KG1 (cell line): ENCODE measurements at places on chromosomes 4 and X.
A peak's percentile ranks its signal among the peaks of the same experiment; 100 is the strongest.

DNA sequence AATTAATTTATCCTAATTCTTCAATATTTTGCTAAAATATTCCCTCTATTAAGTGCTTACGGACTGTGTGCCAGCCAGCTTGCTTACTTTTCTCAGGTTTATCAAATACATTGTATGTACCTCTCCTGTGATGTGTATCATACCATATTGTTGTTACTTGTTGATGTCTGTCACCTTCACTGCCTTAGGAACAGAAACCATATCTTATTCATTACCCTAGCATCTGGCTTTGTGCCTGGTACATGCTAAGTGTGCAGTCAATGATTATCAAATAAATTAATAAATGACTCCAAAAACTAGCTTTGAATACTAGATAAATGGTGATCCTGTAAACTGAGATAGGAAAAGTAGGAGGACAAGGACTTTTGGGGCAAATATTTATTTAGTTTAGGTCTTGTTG is 6.9 kb downstream of the CLCN3 start:
- DNase-seq, result no peak

GRCh38 chr4:147786031-147786430 is 54.1 kb downstream of the ARHGAP10 start:
- DNase-seq, result no peak

DNA sequence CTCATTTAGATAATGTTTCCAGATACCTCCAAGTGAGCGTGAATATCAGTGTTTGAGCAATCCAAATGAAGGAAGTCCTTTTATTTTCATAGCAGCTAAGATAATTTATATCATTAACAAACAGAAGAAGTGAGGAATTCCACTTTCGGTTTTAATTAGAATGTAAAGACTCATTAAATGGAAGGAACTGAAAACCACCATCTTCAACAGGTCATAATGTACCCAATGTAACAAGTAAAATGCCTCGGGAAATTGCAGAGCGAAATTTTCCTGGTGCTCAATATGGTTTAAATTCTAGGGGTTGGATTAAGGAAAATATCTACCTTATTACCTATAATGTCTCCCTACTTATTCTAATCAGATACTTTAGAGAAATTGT is 33.9 kb upstream of the SLC9A7 start:
- no peak for DNase-seq

DNA sequence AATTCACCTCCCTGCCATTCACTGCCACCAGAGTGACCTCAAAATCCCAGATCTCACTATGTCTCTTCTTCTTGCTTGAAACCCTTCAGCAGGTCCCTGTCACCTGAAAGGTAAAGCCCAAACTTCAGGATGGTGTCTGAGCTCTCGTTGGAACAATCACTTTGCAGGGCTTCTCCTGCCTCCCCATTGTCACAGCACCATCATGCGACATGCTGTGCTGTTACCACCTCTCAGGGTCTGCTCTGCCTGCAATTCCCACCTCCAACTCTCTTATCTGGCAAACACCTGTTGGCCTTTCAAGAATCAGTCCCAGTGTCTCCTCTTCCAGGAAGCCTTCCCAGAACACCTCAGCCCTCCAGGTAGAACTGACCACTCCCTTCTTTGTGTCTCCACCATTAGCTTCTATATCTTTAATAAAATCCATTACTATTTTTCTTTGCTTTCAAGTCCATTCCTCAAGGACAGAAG is 46.2 kb downstream of the SEL1L3 start:
- no peak for DNase-seq

GRCh38 chr4:180539284-180539683 is 1703.9 kb upstream of the TENM3 start:
- DNase-seq, result no peak

DNA sequence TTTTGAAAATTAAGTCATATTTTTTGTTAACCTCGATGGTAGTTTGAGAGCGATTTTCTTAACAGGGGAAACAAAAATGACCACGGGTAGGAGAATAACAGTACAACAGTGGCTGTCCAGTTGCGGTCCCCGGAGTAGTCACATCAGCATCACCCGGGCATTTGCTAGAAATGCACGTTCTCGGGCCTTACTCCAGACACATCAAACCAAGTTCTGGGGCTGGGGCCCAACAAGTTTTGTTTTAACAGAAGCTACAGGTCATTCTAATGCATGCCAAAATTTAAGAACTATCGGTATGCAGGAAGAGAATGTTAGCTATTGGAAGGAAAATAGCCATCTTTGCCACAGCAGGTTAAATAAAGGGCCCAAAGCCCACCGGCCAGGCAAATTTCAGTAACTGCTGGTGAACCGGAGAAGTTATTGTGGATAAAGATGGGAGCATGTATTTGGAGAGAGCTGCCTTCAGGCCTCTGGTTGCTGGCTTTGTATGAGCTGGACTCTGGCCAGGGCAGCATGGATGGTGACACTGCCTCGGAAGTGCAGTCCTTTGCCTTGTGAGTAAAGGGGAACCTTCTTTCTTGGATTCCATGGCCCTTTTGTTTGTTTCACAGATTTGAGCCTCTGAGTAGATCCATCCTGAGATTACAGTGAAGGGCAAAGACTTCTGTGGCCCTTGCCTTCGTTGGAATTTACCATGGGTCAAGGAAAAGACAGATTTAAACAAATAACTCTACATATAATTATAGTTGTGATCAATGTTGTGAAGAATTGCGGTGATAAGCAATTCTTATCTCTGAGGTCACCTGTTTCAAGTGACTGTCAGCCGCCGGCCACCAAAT is 62.1 kb downstream of the TBC1D14 start:
- DNase-seq, result no peak

DNA sequence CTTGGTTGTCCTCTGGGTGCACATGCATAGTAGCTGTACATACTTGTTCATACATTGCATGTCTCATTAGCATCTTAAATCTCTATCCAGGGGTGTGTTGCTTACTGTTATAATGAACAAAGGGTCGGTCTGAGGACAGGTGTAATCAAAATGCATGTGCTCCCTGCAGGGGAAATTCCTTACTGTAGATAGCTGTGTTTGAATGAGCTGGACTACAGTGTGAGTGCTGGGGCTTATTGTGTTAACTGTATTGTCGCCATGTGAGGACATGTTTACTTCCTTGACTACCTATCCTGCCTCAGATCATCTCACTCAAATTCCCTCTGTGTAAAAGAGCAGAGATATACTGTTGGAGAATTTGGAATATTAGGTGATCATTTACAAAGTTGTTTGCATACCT is 98.7 kb downstream of the KLHL34 start:
- DNase-seq, result no peak

- no peak for DNase-seq
Measured at GRCh38 chr4:154082760-154083535, 294.1 kb upstream of the SFRP2 start.

DNA sequence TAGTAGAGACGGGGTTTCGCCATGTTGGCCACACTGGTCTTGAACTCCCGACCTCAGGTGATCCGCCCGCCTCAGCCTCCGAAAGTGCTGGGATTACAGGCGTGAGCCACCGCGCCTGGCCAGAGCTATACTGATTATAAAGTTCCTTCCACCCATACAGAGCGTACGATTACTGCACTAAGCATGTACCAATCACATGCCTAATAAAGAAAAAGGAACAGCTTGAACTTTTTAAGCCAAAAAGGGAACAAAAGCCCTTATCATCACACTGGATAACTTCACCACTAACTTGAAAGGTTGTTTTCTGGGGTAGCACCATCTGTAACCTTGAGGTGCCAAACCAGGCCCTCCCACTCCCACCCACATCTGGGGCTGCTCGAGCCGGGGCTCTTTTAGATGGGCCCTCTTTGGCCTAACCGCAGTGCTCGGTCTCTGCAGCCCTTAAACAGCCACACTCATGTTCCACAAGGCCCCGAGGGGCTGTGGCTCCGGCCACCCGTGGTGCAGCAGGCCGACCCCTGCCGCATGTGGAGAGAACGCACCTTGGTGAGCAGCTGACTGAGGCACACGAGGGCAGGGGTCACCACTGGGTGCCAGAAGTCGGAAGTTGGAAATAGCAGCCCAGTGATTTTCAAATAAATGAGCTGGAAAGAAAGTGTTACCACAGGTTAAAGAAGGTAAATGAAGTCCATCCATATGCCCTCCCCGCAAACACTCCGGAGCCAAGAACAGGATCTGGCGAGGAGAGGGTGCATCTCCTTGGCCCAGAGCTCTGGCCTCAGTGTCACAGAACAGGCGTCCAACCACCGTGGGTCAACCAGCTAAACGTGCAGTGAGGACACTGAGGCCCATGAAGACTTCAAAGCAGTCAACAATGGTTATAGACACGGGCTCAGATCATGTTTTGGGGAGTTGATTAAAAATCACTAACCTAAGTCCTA is 18.4 kb downstream of the NOP14 start:
- DNase-seq, result no peak

DNA sequence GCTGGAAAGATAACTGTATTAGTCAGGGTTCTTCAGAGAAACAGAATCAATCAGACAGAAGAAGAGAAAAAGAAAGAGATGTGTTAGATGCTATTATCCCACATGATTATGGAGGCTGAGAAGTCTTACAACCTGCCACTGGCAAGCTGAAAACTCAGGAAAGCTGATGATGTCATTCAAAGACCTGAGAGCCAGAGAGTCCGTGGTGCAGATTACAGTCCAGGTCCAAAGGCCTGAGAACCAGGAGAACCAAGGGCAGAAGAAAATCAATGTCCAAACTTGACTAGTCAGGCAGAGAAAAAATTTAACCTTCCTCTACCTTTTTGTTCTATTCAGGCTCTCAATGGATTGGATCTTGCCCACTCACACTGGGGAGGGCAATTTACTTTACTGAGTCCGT is 172.5 kb downstream of the QDPR start:
- DNase-seq, result no peak

DNA sequence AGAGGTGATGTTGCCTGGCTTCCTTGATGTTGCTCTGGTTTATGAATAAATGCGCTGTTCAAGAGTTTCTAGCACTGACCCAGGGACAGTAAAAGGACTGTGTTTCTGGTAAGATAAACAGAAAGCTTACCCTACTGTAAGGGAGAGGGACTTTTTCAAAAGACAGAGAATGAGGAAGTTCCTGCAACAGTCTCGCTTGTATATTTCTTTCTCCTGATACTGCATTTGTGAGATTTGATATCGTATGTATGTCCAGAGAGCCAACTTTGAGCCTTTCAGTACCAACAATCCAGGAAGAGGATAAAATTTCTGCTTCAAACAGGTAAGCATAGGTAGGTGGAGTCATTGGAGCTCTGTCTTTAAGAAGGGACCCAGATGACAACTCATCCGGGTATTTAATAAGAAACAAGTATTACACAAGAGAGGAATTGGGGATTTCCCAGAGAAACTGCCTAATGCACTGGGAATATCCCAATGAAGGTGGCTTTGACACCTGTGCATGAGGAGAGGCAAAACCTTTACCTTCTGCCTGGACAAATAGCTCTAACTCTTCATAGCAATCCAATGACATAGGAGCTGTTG is 773 bp downstream of the DAPP1 start:
- peak; percentile 39 for DNase-seq

GRCh38 chr4:101010987-101011386 is 336.3 kb downstream of the PPP3CA start:
- no peak for DNase-seq

- DNase-seq, result no peak
Measured at GRCh38 chrX:36950495-36951253, 57.5 kb upstream of the FAM47C start.

DNA sequence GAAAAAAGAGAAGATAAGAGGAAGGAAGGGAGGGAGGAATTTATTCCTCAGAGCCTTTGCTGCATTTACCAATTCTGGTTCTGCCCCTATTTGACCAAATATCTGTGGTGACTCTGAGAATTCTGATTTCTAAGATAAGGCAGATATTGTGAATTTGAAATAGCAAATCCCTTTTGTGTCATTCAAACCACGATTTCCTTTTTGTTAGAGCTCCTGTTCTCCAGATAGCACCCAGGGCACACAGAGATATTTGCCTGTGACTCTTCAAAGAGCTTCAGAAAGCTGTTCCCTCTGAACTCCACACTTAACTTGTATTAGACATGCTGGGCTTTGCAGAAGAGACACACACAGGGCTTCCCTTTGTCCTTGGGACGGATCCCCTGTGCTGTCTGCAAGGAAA is 272.2 kb downstream of the DHRSX start:
- no peak for DNase-seq

- no peak for DNase-seq
Measured at GRCh38 chr4:83473966-83474365, 10.9 kb downstream of the ABRAXAS1 start.

GRCh38 chr4:2694691-2695090 is 61.4 kb downstream of the TNIP2 start:
- no peak for DNase-seq

- no peak for DNase-seq
Measured at GRCh38 chr4:55269995-55270394, 76.0 kb upstream of the SRD5A3 start.

DNA sequence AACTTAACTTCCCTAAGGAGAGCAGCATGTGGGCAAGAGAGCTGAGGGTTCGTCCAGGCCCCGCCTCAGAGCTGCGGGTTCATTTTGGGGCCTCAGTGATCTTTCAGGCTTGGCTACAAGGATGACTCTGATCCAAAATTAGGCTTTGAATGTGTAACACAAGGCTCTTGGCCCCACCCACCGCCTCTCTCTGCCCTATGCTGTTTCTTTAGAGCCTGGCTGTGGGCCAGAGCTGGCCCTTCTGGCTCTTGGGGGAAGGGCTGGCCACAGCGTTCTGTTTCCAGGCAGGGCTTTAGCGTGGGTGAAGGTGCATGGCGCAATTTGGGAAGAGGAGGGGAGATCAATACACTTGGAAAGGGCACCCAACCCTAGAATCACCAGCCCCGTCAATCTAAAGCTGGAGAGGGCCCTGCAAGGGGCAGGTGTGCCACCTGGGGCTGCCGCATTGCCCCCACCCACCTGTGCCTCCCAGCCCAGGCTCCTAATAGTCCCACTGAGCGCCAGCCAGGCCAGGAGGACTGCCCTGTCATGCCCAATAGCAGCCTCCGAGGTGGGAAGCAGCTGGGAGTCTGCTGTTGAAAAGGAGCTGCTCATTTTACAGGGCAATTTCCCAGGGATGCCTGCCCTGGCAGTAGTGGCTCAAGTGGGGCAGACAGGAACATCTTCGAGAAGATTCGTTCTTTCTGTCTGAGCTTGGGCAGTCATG is 84.5 kb upstream of the MAML3 start:
- no peak for DNase-seq

DNA sequence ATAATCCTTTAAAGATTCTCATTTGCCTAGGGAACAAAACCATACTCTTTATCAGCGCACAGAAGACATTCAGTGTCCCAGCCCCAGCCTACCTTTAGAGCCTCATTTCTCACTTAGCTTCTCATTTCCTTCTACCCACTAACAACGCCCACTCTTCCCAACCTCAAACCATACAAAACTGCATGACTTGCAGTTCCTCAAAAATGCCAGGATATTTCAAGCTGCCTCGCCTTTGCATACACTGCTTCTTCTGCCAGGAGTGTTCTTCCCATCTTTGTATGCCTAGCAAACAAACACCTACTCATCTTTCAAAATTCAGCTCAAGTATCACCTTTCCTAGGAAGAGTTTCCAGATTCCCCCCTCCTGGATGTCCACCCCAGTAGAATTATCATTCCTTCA is 129.9 kb upstream of the ADGRL3 start:
- no peak for DNase-seq

DNA sequence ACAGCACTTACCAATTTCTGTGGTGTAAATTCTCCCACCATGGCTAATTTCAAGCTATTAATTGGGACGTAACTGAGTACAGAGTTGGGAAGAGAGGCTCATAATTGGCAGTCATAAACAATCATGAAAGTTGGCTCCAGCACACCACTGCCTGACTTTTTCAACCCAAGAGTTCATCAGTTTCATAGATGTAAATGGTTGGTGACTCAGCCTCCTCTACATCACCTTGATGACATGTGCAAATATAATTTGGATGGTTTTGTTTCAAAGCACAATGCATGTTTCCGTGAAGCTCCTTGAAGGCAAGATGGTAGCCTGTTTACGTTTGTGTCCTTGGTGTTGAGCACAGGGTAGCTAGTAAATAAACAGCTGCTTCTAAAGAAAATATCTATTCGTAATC is 235.1 kb downstream of the LDB2 start:
- no peak for DNase-seq
